Right lobe of liver (tissue), 6 donors: ENCODE measurements at places on chromosomes 2 and 18. TPM values are rescaled to one million over a fixed set of nuclear protein-coding genes. Genes with fewer than 3 reads are reported as not detected.

GRCh38 chr2:37637985-37638384 is 33.5 kb downstream of the CDC42EP3 start:
- DNase-seq, result no peak

- DNase-seq, result no peak
Measured at GRCh38 chr18:22186484-22186971, 17.1 kb downstream of the GATA6 start.

GRCh38 chr18:9827211-9827792 is 58.5 kb upstream of the TXNDC2 start:
- DNase-seq, result no peak

DNA sequence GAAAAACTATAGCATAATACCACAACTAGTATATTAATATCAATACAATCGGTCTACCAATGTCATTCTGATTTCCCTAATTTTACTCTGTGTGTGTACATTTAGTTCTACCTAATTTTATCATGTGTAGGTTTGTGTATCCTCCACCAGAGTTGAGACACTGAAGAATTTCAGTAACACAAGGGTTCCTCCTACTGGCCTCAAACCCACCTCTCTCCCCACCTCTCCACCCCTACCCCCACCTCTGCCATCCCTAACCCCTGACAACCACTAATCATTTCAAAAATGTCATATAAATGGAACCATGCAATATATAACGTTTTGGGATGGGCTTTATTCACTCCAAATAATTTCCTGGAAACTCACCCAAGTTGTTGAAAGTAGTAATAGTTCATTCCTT is 117.9 kb downstream of the LYPD6 start:
- no peak for DNase-seq

- no peak for DNase-seq
Measured at GRCh38 chr2:186459009-186459408, 27.1 kb upstream of the ZC3H15 start.

Gene MBD5
- 15.2 TPM for total RNA-seq

Gene ABHD1
- total RNA-seq, result 0.99 TPM
